Activated T-cell treated with anti-CD3 and anti-CD28 coated beads, Interleukin-2, amount 50 U/mL, for 48 hours (primary cell): ENCODE measurements at places on chromosomes 5 and 9.

DNA sequence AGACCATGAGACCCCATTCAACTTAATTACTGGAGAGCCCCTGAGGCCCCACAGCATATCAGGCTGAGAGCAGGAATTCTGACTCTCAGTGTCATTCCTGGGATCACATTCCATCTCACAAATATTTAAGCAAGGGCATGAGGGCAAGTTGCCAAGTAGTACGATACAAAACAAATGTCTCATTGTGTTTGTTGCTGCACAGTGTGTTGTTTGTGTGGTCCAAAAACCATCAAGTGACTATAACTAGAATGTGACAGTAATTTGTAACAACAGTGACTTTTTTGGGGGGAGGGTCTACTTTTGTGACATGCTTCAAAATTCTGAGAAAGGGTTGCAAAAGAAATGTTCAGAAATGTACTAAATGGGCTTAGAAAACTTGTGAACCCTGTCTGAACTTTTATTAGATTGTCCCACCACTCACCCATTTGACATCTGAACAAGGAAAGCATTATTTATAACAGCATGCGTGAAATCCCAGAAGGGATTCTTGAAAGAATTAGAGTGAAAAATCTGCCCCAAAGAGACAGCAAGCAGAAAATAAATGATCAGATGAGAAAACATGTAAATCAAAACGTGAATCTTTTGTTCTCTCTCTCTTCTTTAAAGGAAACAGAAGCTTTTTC, 347.0 kb downstream of the NTRK2 start:
- DNase-seq: no peak

DNA sequence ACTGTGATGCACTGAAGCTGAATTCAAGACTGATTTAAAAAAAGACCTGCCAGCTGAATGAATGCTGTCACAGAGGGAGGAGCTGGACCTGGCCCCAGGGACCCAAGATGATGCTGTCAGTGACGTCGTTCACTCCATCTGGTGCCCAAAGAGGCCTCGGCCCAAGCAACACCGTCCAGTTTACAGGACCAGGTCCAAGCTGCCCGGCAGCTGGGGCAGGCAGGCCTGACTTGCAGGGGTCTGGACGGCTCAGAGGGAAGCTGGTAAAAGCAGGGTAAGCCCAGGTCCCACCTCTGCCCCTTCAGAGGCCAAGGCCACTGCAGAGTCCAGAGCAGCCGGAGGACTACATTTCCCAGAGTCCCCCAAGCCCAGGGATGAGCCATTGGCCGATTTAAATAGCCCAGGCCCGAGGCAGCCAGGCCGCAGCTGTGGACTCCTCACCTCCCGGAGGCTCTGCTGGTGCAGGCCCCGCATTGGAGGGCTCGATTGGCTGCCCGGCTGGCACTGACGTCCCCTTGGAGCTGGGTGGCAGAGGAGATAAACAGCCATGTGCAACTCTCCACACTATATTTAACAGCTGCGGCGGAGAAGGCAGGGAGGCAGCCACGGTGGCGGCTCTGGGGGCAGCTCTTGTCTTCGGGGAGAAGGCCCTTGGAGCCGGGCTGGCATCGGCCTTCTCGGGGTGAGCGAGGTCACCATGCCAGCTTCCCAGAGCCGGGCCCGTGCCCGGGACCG, at the start of gene PLPP7:
PLPP7 (plus strand) TSS at position 423 of the 735 bp plus-strand sequence; CDS start at position 698, 275 bp downstream.
- DNase-seq: no peak

GRCh38 chr5:78597974-78598371, 50.6 kb downstream of the LHFPL2 start:
- no peak for DNase-seq

GRCh38 chr5:151495320-151495719, 47.9 kb downstream of the SLC36A1 start:
- no peak for DNase-seq

- DNase-seq: no peak
These were observed 1.6 kb downstream of the ARSI start for GRCh38 chr5:150301170-150301505.

DNA sequence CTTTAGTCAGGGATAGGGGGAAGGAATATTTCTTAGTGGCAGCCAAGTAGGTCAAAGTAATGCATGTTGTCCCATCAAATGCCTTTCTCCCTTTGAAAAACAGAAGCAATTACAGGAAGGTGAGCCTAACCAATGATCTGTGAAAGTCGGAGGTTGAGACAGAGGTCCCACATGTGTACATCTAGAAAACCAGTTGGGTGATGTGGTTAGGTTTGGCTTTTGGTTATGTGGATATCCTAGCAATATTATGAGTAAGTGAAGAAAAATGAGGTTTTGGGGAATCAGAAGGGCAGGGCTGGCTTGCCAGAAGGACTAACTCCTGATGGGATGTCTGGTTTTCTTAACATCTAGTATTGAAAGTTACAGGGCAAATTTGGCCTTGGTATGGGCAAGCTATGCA, 63.4 kb upstream of the PALM2AKAP2 start:
- no peak for DNase-seq

GRCh38 chr5:8952147-8952546, 593.7 kb downstream of the SEMA5A start:
- no peak for DNase-seq

- DNase-seq: no peak
These were observed 212.7 kb downstream of the ESM1 start for GRCh38 chr5:54772684-54773083.

- no peak for DNase-seq
These were observed 35.6 kb downstream of the CCL28 start for GRCh38 chr5:43376496-43377140.

- DNase-seq: no peak
These were observed 617.8 kb downstream of the PDE4D start for GRCh38 chr5:59275510-59276324.
